Large intestine (tissue), 12 donors: ENCODE measurements at places on chromosomes 7 and 10.

- DNase-seq, result peak; percentile 83
Observed at GRCh38 chr7:127588697-127589482, 679 bp downstream of the ARF5 start.

- DNase-seq, result no peak
Observed at GRCh38 chr7:148615085-148615730, 24.6 kb downstream of the C7orf33 start.

DNA sequence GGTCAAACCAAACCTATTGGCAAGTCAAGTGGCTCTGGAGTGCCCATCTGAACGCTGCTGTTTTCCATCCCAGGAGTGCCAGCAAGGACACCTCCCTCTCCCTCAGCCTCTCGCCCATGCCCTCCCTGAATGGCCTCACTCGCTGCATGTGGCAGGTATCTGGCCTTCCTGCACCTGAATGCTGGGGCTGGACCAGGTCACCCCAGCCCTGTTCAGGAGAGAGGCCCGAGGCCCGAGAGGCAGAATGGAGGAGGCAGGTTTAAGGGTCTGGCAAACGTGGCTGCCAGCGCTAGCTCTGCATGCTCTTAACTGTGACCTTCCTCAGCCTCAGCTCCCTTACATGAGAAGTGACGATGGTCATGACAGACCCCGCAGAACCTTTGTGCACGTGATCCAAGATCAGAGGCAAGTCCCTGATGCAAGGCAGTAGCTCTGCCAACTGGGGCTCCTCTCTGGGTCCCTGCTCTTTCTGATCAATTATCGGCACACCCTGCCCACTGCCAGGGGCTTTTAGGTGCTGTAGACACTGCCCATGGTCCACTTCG is 295.7 kb upstream of the ZMIZ1 start:
- DNase-seq, result no peak

DNA sequence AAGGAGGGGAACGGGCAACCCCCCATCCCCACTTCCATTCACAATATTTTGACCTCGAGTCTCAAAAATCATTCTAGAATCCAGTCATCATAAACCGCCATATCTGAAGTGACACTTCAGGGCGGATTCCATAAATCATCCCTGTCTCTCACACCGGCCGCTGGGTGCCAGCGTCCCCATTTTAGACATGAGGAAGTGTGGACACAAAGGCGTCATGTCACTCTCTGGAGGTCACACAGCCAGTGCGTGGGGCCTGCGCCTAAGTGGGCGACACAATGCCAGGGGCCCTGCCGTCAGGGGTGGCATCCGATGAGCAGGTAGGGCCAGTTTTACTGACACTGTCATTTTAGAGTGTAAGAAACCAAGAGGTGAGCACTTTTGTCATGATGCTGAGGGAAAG is 19.5 kb downstream of the KCNH2 start:
- DNase-seq, result no peak

GRCh38 chr10:126392469-126392868 is 4.2 kb upstream of the ADAM12 start:
- no peak for DNase-seq

GRCh38 chr10:96275685-96276418 is 4.5 kb upstream of the BLNK start:
- DNase-seq, result no peak

DNA sequence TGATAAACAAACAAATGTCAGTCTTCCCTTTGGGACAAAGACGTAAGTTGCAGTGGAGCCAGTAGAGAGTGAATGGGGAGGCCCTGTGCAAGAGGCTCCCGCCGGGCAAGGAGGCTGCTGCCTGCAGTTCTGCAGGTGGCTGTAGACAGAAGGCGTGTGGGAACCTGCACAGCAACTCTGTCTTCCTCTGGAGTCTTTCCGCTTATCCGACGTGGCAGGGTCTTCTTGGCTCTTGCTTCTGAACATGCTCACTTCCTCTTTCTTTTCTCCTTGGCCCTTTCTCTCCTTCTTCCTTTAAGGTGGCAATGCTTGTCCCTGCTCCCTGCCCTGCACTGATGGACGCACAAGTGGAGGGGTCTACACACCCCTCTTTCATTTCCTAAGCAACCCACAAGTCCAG is 122.5 kb downstream of the HIPK2 start:
- DNase-seq, result no peak

DNA sequence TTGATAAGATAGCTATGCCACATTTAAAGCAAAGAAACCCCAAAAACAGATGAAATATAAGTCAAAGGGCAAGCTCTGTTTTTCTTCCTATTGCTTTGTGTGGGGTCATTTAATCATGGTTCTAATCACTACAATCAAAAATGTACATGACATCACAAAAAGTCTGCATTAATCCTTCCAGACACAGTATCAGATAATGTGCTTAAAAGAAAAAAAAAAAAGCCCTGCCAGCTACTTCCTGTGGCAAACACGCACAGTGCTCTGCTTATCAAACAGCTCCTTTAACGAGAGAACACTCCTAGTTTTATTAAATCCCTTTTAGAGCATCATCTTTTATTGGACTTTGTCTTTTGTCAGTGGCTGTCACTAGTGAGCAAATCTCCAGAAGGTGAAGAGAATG is 1005.8 kb downstream of the GATA3 start:
- DNase-seq, result no peak

GRCh38 chr10:62388328-62388727 is 14.2 kb downstream of the ZNF365 start:
- no peak for DNase-seq

DNA sequence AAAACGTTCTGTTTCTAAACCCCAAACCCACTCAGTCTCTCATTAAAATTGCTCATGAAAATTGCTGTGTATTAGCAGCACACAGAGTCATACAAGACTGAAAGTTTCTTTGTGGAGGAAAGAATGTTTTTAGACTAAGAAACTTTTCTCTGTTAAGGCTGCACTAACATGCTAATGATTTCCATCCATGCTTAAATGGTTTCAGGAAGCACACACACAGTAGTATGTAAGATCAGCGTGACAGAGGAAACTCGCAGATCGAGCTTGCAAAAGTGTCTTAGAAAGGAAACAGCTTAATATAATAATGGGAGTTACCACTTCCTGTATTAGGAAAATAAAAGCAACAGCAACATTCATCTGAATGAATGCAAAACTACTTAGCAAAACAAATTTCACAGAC is 112.7 kb downstream of the ICA1 start:
- no peak for DNase-seq
